ENCODE measurements at places on chromosomes 13 and 19. TPM values are rescaled to one million over a fixed set of nuclear protein-coding genes. Genes with fewer than 3 reads are reported as not detected.

DNA sequence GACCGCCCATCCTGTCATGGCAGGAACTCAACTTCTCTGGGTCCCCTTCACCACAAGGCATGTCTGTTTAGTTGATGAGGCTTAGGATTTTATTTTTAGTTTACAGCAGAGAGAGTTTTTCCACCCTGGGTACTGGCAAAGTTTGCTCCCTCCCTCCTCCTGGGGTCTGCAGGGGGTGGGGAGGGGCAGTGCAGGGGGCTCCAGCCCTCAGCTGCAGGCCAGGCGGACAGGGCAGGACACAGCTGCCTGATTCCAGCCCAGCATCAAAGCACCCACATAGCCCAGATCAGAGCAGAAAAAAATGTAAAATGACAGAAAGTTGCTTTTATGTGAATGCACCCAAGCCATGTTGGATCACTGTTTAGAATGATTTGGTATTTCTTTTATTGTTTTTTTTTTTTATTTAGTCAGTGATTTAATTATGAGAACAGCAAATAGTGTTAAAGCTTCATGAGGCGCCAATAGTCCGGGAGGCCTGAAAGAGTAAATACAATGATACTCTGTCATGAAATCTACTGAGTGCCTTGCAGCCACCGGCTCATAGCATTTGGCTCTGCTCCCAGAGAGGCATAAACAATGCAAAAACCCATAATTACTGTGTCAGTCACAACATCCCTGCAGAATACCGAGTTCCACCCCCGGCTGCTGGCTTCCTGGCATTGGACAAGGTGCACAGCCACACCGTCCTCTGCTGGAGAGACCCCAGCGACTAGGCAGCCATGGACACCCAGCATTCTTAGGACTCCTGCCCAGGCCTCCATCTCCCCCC is 923.5 kb downstream of the UQCRFS1 start:
- DNase-seq = no peak

DNA sequence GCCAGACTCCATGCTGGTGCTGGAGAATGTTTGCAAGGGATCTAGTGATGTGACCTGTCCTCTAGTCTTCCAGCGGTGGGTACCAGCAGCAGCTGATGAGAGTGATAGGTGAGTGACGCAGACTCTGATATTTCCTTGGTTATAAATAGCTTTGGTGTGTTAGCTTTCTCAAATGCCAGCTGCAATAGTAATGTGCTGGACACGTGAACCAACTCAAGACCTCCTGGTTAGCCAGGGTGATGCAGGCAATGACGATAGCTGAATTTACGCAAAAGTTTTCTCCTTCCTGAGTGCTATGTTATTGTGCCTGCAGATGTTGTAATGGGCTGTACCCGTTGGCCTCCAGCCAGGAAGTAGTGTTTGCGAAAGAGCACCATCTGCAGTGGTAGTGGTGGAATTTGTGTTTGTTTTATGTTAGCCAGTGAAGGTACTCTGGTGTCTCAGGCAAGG is 129.5 kb downstream of the CYSLTR2 start:
- DNase-seq = peak; percentile 99

DNA sequence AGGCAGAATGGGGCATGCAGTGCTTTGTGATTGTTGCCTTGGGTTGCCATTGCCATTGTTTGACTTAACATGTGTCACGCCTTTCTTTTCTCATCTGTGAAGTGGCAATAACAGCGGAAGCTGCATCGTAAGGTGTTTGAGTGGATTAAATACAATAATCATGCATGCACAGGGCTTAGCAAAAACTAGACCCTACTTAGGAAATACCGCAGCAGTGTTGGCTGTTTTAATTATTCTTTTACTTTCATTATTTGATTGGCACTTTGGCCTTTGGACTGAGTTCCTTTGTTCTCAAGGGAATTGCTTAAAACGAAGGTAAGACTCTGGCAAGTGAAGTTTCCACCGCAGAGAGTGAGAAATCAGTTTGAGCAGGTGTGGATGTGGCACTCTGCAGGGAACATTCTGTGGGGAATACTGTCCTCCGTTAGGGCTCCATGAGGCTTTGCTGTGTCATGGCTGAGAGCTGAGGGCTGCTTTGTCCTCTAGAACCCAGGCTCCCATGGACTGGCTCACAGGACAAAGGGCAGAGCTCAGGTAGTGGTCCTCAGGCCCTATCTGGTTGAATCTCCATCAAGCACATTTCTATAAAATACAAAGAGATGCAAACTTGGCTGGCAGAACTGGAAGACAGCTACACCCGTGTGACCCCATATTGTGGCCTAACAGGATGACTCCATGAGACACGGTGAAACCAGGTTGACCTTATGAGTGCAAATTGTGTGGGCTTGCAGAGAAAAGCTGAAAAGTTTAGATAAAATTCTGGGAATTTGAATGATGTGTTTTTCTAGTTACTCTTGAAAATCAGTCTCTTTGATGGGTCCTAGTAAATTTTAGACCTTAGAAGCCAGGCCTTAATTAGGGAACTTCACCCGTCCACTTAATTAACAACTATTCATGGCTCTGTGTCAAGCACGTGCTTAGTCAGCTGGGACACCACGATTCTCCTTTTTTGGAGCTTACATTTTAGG is 407.2 kb downstream of the KCNRG start:
- DNase-seq = no peak

DNA sequence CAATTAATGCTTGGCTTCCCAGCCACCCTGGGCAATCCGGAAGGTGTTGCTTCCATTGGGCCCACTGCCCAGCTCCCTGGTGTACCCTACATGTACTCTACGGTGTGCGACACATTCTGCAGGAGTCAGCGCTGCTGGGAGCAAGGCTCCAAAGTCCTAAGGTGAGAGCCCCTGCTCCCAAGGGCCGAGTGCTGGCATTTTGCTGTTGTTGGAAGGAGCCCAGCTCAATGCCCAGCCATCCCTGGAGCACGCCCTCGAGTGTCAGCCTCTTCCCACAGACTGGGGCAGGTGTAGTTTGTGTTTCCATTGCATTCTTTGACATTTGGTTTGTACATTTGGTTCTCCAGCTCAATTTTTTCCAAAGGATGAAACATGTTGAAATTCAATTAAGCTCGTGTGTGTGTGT is 64.6 kb downstream of the GGACT start:
- DNase-seq = no peak

DNA sequence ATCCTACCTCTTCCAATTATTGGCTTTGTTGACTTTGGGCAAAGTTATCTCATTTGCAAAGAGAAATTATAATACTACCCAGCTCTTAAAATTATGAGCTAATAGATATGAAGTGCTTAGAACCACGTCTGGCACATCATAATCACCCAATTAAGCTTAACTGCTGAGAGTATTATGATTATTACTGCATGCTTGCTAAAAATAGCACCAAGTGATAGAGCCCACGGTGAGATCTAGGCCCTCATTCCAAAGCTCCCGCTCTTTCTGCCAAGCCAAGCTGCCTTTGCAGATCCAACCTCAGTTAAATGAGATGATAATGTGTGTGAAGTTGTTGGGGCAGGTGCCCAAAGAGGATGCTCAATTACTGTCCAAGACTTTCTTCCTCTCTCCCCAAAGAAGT is 6.5 kb upstream of the EDDM13 start:
- no peak for DNase-seq

The TNFSF13B gene
- total RNA-seq = 3.3 TPM

GRCh38 chr19:41783612-41784011 is 12.8 kb upstream of the CEACAM3 start:
- no peak for DNase-seq

DNA sequence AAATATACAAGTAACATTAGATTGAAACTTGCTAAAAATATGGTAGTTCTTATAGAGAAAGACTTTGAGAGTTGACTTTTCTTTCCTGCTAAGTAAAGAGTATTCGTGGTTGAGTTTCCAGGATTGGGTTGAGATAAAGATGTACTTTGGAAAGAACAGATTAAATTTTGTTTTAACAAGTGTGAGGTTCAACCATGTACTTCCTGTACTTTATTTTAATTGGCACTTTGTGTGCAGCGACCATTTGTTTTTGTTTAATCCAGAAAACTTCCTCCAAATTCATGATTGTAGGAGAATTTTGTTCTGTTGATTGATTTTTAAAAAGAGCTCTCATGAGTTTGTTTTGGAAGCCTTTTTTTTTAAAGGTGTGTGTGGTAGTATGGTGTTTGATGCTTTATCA is 46.9 kb downstream of the PAN3 start:
- DNase-seq = no peak

DNA sequence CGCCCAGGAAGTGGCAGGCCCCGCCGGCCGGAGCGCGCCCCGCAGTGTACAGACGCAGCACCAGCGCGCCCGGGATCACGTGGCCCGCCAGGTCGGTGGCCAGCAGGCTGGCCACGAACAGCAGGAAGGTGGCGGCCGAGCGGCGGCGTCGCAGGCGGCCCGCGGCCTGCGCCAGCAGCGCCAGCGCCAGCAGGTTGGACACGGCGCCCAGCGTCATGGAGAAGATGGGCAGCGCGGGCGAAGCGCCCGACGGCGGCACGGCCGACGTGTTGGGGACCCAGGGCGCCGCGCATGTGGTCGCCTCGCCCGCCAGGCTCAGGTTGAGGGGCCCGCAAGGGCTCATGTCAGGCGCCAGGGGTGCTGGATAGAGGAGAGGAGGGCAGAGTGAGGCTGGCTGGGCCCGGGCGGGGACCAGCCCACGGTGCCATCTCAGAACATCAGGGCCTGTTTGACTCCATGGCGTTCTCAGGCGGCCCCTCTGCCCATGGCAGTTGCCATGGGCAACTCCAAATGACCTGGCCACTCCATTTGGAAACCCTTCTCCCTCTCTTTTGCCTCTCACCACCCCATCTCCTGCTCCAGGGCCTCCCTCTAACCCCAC is 1.1 kb downstream of the PTGER1 start:
- no peak for DNase-seq

The HCST gene
- total RNA-seq = not detected

GRCh38 chr19:33456076-33456844 is 65.3 kb downstream of the PEPD start:
- no peak for DNase-seq

- DNase-seq = no peak
Measured at GRCh38 chr19:6263735-6264444, 15.9 kb downstream of the MLLT1 start.

- DNase-seq = peak; percentile 70
Measured at GRCh38 chr13:42041011-42041683, 7.3 kb upstream of the DGKH start.
